ENCODE measurements at places on chromosomes 16 and 17.

DNA sequence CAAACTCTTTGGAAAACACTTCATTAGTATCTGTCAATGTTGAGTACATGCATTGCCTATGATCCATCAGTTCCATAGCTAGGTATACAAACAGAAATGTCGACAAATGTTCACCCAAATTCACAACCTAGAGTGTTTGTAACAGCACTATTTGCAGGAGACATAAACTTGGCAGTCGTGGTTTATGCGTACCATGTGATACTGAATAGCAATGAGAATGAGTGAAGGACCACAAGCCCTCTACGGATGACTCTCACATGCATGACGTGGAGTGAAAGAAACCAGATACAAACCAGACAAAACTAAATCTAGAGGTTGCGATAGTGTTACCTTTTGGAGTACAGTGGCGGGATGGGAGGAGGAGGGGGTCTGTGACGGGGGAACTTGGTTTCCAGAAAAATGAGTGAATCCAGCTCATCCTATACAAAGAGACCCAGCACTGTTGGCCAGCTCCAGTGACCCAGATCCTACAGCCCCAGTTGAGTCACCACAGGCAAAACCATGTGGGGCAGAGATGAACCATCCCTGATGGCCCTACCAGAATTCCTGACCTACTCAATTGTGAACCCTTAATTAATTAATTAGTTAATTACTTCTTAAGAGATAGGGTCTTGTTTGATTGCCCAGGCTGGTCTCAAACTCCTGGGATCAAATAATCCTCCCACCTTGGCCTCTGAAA is 15.9 kb upstream of the ULK2 start:
- DNase-seq = no peak

GRCh38 chr16:81008505-81008789 is 1.4 kb downstream of the CENPN start:
- DNase-seq = no peak

GRCh38 chr17:42000413-42001133 is 16.7 kb downstream of the DNAJC7 start:
- no peak for DNase-seq

- no peak for DNase-seq
These were observed 69.0 kb upstream of the CDH8 start for GRCh38 chr16:62105244-62105643.

- no peak for DNase-seq
These were observed 263.6 kb upstream of the DYNLRB2 start for GRCh38 chr16:80277182-80277581.

GRCh38 chr17:21453144-21453898 is 77.2 kb downstream of the KCNJ12 start:
- DNase-seq = no peak

GRCh38 chr17:64126918-64127317 is 3.0 kb downstream of the ERN1 start:
- DNase-seq = no peak

GRCh38 chr17:5862395-5862794 is 207.8 kb upstream of the WSCD1 start:
- no peak for DNase-seq

DNA sequence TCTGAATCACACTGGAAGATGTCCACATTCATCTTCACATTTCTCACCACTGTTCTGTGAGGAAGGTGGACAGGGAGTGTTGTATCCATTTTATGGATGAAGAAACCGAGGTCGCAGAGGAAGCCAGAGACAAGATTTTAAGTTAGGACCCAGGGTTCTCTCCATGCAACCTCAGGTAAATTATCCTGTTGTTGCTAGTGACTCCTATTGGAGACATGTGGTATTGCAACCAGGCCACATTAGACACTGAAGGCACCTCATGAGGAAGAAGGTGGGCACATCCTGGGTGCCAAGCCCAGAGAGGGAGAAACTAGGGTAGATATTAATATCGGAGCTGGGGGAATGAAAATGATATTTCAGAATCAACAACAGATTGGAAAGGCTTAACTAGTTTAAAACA is 8.5 kb upstream of the WNT9B start:
- DNase-seq = no peak

GRCh38 chr16:85125570-85126393 is 13.5 kb upstream of the CIBAR2 start:
- no peak for DNase-seq

- no peak for DNase-seq
These were observed 423.5 kb downstream of the SHISA9 start for GRCh38 chr16:13324851-13325250.

DNA sequence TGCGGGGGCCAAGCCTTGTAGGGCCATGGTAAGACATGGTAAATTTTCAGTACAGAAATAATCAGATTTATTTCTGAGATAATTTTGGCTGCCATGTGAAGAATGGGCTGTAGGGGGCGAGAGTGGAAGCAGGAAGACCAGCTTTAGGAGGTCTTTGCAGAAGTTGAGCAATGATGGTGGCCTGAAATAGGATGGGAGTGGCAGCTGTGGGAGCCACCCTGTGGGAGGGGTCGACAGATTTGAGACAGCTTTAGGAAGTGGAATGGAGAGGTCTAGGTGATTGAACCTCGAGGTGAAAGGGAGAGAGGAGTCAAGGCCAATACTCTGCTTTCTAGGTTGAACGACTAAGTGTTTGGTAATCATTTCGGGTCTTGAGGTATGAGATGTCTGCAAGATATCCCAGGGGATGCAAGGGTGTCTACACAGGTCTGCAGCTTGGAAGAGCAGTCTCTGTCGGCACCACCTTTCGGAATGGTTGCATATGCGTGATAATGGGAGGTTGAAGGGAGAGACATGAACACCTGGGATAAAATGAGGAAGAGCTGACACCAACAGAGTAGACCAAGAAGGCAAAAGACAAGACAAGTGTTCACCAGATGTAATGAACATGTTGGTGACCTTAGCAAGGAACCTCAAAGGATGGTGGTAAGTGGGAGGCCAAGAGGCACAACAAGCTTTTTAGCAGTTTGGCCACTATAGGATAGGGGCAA is 4.2 kb upstream of the ATXN7L3 start:
- DNase-seq = no peak

DNA sequence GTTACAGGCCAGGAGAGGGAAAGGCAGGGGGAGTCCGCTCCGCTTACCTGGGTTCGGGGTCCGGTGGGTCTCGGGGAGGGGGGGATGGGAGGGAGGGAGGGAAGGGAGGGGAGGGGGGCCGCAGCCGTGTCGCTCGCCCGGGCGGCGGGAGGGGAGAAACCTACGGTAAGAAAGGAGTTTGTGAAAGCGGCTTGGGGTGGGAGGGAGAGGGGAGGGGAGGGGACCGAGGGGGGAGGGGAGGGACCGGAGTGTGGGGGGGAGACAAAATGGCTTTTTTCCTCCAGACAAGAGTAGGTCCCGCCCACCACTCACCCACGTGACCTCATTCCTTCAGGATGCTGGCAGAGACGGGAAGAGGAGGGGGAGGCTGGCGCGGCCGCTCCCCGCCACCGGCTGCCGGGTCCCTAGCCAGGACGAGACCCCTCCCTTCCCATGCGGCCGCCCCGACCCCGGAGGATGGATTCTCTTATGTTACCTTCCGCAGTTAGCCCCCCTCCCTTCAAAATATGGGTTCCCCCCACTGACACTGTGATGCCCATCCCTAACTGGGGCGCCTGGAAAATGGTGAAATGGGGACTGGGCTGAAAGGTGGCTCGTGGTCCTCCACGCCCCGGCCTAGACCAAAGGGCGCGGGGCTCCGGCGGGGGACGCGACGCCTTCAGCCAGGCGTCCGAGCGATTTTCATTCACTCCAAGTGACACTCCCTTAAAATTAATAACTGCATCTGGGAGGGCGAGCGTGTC is at the start of gene PCGF2:
Gene PCGF2, minus strand, starts transcription at position 188 of the 743 bp plus-strand sequence. CDS start 7,934 bp downstream, outside the sequence.
- no peak for DNase-seq

DNA sequence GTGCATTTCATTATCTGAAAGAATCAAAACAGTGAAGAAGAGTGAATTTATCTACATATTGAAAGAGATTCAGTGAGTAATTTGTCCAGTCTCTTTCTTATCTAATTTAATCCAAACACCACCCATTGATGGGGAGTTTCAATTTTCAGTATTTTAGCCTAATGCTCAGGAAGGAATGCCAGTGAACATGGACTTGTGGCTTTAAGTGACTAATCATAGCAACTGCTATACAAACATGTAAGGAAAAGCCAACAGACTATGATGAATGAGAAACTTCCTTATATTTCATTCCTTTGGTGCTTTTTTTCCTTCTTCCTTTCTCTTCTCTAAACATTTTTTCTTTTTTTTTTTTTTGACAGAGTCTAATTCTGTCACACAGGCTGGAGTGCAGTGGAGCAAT is 885.8 kb downstream of the KCNJ2 start:
- DNase-seq = no peak

DNA sequence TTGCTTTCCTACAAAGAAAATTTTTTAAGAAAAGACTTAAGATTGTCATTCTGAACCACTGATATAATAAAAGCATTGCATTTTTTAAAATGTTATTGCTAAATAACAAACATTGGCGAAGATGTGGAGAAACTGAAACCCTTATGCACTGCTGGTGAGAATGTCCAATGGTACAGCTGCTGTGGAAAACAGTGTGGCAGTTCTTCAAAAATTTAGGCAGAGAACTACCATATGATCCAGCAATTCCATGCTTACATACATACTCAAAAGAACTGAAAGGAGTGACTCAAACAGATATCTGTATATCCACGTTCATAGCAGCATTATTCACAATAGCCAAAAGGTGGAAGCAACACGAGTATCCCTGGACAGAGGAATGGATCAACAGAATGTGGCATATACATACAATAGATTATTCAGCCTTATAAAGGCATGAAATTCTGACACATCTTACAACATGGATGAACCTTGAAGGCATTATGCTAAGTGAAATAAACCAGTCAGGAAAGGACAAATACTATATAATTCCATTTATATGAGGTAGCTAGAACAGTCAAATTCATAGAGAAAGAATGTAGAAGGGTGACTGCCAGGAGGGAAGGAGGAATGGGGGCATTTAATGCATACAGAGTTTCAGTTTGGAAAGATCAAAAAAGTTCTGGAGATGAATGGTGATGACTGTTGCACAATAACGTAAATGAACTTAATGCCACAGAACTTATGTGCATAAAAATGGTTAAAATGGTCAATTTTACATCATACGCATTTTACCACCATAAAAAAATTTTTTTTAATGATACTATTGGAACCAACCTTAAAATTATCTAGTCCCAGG is 92.1 kb downstream of the CACNG1 start:
- DNase-seq = no peak

DNA sequence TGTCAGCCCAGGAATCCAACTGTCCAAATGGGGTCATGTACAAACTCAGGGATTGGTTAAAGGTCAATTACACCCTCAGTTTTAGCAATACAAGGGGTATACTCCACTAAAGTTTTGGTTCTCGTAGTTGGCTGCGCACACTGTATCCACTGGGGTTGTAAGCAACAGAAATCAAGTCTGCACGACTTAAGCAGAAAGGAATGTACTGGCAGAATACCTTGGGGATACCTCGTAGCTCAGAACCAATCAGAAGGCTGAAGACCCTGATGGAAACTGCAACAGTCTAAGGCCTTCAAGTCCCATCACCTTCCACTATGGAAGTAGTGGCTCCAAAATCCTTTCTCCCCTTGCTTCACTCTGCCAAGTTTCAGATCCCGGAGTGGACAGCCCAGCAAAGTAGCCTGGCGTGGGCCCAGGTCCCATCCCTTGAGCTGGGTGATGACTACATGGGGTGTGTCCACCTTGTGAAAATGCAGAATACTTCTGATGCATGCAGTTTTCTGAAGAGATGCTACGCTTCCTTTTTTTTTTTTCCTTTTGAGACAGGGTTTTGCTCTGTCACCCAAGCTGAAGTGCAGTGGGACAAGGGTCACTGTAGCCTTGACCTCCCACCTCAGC is 21.1 kb upstream of the RPH3AL start:
- DNase-seq = no peak

DNA sequence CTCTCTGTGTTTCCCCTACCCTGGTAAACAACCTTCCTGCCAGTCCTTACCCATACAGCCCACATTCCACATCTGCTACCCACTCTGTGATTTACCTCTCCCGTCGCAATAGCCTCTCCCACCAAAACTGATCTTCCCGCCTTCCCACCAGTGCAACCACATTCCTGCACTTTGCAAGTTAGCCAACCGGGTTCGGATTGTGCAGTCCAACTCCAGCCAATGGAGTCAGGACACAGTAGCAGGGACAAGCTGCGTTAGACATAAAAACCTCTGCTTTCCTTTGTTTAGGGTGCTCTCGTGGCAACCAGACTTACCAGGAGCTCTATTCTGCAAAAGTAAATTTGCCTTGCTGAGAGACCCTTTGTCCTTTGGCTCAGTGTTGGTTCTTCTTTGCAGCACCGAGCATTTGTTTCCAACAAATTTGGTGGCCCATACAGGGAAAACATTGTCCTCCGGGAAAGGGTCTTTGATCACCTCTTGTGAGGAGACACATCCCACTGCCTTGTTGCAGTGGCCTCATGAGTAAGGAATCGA is 1.4 kb downstream of the HPR start:
- DNase-seq = no peak

- no peak for DNase-seq
These were observed 13.0 kb upstream of the GSE1 start for GRCh38 chr16:85600078-85600477.

- DNase-seq = no peak
These were observed 226.3 kb downstream of the CBLN1 start for GRCh38 chr16:49055291-49055690.

DNA sequence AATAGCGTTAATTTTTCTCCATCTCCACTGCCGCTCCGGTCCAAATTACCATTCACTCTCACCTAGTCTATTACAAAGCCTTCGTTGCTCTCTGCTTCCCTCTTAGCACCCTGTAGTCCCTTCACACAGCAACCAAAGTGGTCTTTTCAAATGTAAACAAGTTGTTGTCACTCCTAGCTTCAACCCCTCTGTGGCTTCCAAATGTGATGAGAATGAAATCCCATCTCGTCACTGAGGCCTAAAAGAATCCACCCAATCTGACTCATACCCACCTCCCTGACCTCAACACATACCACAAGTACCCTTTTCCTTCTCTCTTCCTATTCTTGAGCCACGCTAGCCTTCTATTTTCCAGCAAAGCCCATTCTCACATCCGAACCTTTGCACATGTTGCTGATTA is 2.2 kb upstream of the PELP1 start:
- DNase-seq = no peak

Measured in smooth muscle cell of the brain vasculature (primary cell).